ENCODE measurements at places on chromosomes 7 and 10. TPM values are rescaled to one million over a fixed set of nuclear protein-coding genes. Genes with fewer than 3 reads are reported as not detected.
A peak's percentile ranks its signal among the peaks of the same experiment; 100 is the strongest.

RBM20 gene
- total RNA-seq: 8.3 TPM

FERD3L gene
- not detected for total RNA-seq

OPN1SW gene
- total RNA-seq: not detected

CRYGN gene
- total RNA-seq: 0.09 TPM

TUBAL3 gene
- total RNA-seq: 0.09 TPM

- no peak for DNase-seq
Observed at GRCh38 chr10:17029239-17029580, 100.4 kb downstream of the CUBN start.

GRCh38 chr10:113056441-113057021 lies 106.5 kb downstream of the TCF7L2 start:
- DNase-seq: no peak

- DNase-seq: no peak
Observed at GRCh38 chr7:155109121-155109520, 39.0 kb downstream of the HTR5A start.

- DNase-seq: no peak
Observed at GRCh38 chr7:104951546-104951945, 62.5 kb upstream of the KMT2E start.

GRCh38 chr7:24764972-24765744 lies 7.9 kb upstream of the GSDME start:
- peak; percentile 64 for DNase-seq

DNA sequence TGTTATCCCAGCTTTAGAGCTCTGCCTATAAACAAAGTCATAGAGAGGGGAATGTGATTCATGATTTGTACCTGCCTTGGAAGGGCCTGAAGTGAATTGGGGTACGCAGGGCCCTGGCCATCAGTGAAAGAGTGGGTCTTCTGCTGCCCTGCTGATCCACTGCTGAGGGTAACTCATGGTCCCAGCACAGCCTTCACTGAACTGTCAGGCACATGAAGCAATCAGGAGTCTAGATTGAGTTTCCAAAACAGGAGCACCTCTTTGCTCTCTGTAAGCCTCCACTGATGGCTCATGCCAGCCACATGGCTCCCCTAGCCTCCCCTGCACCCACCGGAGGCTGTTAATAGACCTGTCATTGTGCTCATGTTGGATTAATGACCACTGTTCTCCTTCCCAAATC lies 217.6 kb downstream of the KCNMA1 start:
- DNase-seq: no peak

DNA sequence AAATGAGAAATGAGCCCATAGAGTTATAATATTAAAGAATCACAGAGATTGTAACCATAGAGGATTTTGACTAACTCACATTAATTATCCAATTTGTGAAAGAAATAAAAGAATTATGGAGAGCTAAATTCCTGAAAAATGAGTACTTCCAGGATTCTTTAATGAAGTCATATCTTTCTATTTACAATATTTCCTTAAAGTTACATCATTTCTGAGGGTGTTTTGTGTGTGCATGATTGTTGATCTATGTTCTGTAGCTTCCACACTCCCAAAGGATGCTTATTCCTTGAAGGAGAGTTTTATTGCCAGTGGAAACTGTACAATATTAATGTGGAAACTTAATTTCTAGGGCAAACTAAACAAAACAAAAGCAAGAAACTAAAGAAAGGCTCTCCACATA lies 299.6 kb downstream of the MDFIC start:
- DNase-seq: peak; percentile 52
